ENCODE measurements at places on chromosomes 7 and 10.

GRCh38 chr7:104414216-104414615, 85.8 kb downstream of the LHFPL3 start:
- no peak for DNase-seq

DNA sequence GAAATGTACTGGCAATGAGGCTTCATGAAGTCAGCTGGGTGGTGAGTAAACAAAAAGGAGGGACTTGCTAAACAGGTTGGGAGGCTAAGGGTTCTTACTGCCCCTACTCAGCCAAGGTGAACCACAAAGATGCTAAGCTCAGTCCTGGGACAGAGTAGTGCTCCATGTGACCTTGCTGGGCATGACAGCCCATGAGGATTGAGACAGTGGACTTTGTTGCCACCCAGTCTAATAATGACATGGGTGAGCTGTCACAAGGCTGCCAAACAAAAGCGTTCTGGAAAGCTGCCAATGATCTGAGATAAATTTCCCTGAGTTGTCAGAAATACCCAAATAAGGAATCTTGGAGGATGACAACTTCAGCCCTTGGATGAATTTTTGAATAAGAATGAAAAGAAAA, 75.2 kb downstream of the CLEC2L start:
- no peak for DNase-seq

DNA sequence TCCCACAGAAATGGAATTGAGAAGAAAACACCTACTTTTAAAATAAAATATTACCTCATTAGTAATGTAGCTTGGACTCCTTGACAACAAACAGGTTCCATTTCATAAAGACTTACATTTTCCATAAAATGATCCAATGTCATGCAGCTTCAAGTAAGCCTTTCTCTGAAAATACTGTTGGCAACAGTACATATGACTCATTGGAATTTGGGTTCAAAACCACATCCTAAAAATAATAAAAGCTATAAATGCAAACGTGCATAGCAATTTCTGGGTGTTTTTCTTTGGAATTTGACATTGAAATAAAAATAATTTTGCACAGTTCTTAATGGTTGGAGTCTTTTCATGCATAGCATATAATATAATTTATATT, 47.9 kb downstream of the FHIP2A start:
- peak; percentile 82 for DNase-seq

- DNase-seq, result peak; percentile 64
Observed at GRCh38 chr10:80133206-80133605, 676 bp downstream of the PLAC9 start.

GRCh38 chr10:63491588-63492316, 26.0 kb upstream of the JMJD1C start:
- DNase-seq, result peak; percentile 93

- no peak for DNase-seq
Observed at GRCh38 chr10:93503075-93503474, 6.7 kb downstream of the CEP55 start.

DNA sequence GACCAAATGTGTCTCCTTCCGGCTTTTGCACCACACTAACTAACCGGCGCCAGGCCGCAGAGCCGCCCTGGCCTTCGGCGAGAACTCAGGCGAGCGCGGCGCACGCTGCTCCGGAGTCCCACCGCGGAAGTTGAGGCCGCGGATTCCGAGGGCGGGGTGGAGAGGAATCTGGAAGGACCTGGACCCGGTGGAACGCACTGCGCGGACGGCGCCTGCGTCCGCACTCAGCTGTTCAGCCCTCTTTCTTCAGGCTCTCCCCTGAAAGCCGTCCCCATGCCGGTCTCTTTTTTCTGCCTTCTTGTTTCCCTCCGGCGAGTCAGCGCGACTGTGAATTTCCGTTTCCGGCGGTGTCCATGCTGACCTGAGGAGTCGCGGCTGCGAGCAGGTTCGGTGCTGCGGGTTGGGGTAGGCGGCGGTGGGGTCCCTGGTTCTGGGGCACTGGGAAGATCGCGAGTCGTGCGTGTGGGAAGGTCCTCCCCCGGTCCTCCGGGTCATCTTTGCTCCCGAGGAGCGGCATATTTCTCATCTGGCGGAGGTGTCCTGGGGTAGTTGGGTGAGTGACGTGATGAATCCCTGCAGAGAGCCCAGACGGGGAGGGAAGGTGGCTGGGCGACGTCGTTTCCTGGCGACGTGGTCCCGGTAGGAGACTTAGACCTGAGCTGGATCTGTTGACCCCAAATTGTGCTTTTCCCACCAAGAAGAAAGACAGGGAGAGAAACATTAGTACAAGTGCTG, at the start of gene BMS1:
BMS1 (plus strand) TSS at position 350 of the 735 bp plus-strand sequence. CDS start 1,600 bp downstream, outside the sequence.
- peak; percentile 93 for DNase-seq

DNA sequence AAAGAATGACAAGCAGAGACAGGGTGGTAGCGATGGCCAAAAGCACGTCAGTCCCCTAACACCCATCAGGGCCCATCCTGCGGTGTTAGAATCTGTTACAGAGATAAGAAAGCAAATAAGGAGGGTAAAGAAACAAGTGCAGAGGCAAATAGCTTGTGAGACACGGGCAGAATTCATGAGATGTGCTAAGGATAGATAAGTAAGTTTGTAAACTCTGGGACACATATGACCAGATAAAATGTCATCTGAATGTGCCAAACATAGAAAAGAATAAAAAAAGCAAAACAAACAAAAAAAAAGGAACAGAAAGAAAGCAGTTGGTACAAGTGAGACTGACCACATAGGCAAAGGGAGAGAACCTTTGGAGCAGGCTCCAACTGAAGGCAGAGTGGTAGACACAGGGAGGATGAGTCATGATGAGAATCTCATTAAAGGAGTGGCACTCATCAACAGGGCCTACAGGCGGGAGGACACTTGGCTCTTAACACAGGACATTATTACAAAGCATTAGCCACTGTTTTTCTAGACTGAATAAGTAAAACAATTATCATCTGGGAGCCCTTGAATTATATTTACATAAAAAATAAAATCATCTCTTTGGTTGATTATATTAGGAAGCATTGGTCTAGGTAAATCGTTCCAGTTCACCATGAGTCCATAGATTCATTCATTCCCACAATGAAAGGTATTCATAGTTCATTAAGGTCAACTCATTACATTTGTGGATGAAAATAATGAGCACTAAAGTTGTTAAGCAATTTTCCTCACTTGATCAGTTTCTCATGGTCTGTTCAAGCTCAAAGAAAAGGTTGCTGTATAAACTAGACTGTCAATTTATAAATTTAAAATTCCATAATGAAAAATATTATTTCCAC, 21.5 kb upstream of the EPHB6 start:
- peak; percentile 30 for DNase-seq

- no peak for DNase-seq
Observed at GRCh38 chr7:23346316-23346715, 47.2 kb downstream of the MALSU1 start.

DNA sequence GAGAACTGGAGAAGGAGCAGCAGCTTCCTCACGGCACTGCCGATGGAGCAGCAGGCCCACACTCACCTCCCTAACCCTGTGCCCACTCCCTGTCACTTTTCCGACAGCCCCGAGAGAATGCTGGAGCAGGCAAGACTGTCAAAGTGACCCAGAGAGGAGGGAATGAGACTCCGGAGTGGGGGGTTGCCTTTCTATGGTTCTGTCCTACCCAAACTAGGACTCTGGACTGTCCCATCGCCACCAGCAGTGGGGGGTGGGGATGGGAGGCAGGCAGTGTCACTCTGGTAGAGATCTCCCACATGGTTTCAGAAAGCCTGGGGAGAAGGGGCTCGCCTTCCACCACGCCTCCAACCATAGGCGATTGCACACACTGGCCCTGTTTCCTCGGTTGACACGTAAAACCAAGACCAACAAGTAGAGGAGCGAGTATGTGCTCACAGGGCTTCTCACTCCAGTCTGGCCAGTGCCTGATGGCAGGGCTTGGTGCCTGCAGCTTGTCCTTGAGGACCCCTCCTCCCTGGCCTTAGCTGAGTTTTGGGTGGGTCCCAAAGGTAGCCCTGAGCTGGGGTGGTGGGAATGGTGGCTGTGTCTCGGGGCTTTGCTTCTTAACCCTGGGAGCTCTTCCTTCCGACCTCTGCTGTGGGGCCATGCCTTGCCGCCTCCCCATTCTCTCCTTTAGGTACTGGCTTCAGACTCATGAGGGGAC, 148.5 kb downstream of the PTPN20 start:
- no peak for DNase-seq

- DNase-seq, result no peak
Observed at GRCh38 chr10:14381475-14381874, 50.8 kb upstream of the FRMD4A start.

DNA sequence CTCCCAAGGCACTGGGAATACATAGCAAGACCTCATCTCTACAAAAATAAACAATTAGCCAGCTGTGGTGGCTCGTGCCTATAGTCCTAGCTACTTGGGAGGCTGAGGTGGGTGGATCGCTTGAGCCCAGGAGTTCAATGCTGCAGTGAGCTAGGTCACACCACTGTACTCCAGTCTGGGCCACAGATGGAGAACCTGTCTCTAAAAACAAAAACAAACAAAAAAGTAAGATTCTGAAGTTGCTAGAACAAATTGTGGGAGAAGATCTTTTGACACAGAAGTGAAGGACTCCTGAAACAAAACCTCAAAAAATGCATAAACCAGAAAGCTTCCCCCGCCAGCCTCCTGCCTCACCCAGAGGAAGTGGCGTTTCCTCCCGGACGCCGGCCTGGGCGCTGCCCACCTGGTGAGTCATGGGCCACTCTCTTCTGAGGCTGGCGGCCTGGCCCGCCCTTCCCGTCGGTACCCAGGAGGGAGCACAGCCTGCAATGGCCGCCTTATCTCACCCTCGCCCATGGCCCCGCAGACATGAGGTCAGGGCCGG, 25.4 kb upstream of the ELN start:
- DNase-seq, result peak; percentile 26

DNA sequence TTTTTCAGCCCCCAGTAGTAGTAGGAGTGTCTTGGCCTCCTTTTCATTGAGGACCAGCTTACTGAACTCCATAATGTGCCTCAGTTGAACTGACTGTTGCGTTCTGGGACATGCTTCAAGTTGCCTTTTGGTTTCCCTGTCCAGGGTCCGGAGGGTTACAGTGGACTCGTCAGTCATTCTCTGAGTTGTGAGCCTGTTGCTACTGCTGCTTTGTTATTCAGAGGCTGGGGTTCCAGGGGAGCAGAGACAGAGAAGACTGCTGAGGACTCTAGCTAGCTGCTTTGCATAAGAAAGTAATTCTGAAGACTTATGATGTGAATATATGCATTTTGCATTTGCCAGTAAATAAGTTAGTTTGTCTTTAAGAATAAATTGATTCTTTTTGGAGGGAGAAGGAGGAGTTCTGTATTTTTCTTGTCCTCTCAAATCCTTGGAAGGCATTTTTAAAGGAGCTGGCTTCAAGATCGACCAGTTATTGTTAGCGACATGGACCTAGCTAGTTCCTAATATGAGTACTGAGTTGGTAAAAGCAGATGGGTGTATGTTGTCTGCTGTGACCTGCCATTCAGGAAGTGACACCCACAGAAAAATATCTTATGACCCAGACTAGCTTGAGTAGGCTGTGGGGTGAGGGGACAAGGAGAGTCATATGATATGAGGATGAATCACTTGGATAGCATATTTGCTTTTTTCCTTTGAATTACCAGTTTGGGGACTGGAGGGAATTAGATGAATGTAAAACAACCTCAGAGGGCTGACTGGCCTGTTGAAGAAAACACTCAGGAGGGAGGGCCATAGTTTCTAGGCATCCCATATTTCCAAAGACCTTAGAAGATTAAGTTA, 8.3 kb downstream of the PI4K2A start:
- peak; percentile 97 for DNase-seq

DNA sequence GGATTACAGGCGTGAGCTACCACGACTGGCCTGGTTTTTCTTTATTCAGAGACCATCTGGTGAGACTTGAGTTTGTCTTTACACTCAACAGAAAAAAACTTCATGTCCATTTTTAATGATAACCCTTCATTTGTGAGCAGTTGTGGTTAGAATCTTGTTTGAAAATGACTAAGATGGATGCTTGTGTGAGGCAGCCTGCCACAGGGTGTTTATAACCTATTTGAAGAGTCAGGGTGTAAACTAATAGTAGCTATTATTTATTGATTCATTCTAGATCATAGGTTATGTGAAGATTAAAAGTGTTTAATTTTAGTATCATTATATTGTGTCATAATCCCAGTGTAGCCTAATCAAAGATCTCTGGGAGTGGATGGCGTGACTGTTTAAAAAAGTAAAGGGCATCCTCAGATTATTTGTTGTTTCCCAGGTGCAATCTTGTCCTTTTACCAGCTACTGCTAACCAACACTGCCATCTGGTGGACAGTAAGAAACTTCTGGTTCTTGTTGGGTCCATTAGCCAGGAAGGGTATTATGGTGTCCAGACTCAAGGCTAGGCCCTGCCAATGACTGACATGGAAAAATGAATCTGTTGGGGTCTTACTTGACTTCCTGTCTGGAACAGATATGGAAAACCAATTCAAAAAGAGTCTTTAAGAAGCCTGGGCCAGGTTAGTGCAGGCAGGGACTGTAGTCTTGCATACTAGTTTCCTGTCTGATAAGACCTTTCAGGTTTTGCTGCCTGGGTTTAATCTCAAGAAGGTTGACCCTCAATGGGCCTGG, 24.9 kb downstream of the NRBF2 start:
- DNase-seq, result peak; percentile 94

- no peak for DNase-seq
Observed at GRCh38 chr7:43625453-43625852, 42.5 kb downstream of the STK17A start.

GRCh38 chr7:150879345-150879744, 27.0 kb downstream of the AOC1 start:
- DNase-seq, result peak; percentile 43

DNA sequence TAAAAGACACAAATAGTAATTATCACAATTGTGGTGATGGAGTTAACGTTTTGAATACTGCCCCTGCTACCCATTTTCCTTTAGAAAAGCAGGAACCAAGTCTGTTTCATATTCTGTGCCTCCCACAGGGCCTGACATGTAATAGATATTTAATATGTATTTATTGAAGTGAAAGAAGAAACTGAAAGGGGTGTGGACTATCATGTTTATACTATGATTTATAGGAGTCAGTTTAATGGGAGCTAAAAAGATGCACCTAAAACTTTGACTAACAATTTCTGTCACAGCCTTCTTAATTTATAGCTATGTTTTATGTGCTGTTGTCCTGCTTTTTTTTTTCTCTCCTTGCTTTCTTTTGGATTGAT, 24.1 kb upstream of the BHLHA15 start:
- no peak for DNase-seq

DNA sequence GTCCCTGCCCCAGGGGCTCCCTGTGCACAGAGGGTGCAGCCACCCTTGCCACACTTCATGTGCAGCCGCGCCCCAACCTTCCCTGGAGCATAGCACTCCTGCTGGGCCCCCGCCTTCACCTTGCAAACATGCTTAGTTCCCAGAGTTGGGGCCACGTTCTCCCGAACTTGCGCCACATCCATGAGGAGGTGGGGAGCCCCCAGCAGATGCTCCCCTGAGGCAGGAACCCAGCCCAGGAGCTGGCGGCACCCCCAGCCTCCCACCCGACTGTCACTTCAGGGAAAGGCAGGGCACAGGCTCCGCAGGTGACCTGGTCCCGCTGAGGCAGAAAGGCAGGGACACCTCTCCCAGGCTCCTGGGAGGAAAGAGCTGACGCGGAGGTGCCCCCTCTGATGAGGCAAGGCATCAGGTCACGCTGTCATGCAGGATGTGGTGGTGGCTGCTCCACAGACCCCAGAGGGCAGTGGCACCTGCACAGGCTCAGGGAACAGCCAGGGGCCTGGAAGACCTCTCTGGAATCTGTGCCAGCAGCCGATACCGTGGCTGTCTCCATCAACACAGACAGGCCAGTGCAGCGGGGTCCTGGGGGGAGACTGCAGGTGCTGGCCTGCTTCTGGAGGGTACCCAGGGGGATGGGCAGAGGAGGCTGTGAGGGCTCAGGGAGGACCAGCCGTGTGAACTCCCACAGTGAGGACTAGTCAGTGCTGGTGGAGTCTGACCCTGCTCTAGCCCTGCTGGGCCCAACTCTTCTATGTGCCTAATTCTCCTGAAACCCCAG, 221.3 kb downstream of the MAD1L1 start:
- DNase-seq, result no peak

GRCh38 chr10:116105264-116105663, 167.7 kb downstream of the GFRA1 start:
- DNase-seq, result no peak

Data from fibroblast of mammary gland (primary cell).